LHCN-M2 (cell line): ENCODE measurements at places on chromosomes 3 and 15. TPM values are rescaled to one million over a fixed set of nuclear protein-coding genes. Genes with fewer than 3 reads are reported as not detected.

GRCh38 chr3:193831495-193832455 lies 238.8 kb downstream of the OPA1 start:
- DNase-seq = peak; percentile 3

GRCh38 chr15:62824111-62825015 lies 218.2 kb upstream of the TPM1 start:
- peak; percentile 76 for DNase-seq

- no peak for DNase-seq
Observed at GRCh38 chr15:74725845-74726773, 781 bp upstream of the CYP1A1 start.

- no peak for DNase-seq
Observed at GRCh38 chr3:87359826-87360225, 83.4 kb upstream of the POU1F1 start.

The P2RY13 gene
- total RNA-seq = not detected in 2 replicates
